CD4-positive, alpha-beta T cell treated with Interleukin-1 beta for 1 hour (primary cell): ENCODE measurements at places on chromosomes 1 and 21.

GRCh38 chr1:199295107-199295506 is 656.3 kb downstream of the PTPRC start:
- DNase-seq: no peak

DNA sequence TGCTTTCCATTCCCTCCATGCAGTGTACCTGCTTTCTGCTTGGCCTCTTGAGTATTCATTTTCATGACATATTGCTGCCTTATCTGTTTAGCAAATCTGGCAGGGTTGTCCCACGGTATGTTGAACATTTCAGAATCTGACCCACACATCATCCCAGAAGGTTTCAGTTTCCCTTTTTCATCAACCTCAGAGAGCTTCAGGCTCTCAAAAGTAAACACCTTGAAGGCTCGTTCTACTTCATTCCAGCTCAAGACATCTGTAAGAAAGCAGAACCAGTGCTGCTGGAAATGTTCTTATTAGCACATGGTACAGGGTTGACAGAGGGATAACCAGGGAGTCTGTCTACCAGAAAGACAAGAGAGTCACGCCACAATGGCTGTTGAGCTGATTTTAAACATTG is 103.6 kb downstream of the SPAG17 start:
- DNase-seq: no peak

- peak; percentile 38 for DNase-seq
Measured at GRCh38 chr1:115980998-115981993, 5.0 kb downstream of the SLC22A15 start.

DNA sequence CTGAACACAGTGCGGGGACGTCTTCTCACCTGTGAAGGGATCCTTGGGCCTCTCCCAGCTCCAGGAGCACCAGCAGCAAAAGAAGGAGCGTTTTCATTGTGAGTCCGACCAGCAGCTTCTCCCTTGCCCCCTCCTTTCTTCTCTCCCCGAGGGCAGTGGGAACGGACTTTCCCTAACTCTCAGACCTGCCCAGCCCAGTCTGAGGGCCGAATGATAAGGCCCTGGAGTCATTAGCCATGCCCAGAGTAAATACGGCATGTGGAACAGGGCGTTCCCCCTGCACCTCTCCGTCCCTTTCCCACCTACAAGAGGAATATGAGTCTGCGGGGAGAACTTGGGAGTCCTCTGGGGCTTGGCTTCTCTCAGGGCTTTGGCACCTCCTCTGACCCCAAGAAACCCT is at the start of gene CTSE:
Gene CTSE (minus strand): TSS at position 201 of the 400 bp plus-strand sequence. CDS start 104 bp downstream, at position 97.
- DNase-seq: no peak

DNA sequence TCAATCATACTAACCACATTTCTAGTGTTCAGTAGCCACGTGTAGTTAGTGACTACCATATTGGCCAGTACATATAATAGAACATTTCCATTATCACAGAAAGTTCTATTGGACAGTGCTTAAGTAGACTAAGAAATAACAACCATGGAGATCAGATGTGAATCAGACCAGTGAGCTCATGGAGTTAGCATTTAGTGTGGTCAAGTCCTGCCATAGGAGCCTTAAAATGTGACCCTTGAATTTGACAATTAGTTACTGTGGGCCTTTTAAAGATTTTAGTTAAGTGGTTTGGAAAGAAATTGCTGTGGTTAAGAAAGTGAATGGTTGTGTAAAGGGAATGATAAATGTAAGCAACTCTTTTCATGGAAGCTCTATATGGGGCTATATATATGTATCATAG is 123.4 kb downstream of the POU2F1 start:
- DNase-seq: no peak

- no peak for DNase-seq
Measured at GRCh38 chr1:118504867-118505266, 319.8 kb upstream of the SPAG17 start.

- peak; percentile 75 for DNase-seq
Measured at GRCh38 chr1:54996359-54996868, 2.3 kb upstream of the BSND start.

- DNase-seq: no peak
Measured at GRCh38 chr1:55428944-55429931, 214.1 kb upstream of the USP24 start.

GRCh38 chr21:44778983-44779382 is 22.6 kb downstream of the UBE2G2 start:
- no peak for DNase-seq

GRCh38 chr1:201515895-201516294 is 9.0 kb upstream of the CSRP1 start:
- no peak for DNase-seq

DNA sequence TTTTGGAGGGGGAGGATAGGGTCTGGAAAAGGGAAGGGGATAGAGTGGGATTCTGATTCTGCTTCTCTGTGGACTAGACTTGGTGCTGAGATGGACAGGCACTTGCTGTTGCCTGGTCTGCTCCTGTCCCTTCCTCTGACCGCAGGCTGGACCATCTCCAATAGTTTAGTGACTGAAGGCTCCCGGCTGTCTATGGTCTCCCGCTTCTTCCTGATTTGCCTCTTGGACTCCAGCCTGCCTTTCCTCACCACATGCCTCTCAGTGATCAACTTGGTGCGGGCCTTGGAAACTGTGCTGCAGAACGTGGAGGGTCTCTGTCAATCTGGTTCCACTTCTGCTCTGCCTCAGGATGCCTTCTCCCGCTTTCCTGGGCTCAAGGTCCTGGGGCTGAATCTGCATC is 6.3 kb upstream of the ZSCAN20 start:
- no peak for DNase-seq

DNA sequence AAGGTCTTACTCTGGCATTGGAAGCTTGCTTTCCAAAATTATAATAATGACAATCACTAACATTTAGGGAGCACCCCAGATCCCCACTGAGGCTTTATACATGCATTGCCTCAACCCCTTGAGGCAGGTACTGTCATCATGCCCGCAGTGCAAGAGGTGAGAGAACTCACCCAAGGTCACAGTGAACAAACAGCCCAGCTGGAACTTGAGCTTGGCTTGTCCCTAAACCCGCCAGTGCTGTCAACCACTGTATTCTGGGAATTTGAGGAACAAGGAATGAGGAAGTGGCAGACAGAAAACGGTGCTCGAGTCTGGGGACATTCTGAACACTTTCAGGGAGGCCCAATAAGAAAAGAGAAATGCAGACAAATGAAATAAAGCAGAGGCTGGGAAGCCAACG is 34.6 kb upstream of the TLR5 start:
- DNase-seq: no peak

DNA sequence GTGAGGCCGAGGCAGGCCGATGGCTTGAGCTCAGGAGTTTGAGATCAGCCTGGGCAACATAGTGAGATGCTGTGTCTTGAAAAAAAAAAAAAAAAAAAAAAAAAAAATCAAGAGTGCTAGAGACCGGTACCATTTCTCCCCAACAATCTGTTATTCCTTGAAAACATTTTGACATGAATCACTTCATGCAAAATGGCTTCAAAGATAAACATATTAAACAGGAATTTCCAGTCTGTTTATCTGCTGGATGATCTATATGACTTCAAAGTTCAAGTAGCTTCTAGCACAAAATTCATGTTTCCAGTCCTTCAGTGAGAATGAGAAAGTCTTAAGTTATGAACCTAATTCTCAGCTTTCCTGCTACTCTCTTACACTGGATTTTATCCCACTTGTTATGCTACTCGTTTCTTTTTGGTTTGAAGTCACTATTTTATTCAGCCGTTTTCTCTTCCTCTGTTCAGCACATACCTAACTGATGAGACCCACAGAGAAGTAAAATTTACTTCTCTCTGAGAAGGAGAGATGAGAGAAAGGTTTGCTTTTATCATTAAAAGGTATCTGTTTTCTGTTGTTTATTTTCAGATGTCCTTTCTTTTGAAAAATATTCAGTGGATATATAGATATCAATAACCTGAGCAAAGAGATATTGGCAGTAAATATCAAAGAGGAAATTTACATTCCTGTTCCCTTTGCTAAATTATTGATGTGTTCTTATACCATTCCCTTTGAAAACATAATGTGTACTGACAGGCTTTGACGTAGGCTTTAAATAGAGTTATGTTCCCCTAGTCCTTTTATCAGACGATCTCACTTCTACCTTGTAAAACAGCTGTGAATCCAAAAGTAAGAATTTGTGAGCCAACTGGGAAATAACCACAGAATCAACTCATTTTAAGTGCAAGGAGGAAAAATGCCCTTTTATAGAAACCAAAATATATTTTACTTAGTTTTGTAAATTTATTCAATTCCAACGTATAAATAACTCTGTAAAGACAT is 38.2 kb downstream of the CD46 start:
- no peak for DNase-seq
